ENCODE measurements at places on chromosomes 2 and 18.

GRCh38 chr18:47995654-47996053 lies 65.2 kb upstream of the SMAD2 start:
- DNase-seq = no peak

DNA sequence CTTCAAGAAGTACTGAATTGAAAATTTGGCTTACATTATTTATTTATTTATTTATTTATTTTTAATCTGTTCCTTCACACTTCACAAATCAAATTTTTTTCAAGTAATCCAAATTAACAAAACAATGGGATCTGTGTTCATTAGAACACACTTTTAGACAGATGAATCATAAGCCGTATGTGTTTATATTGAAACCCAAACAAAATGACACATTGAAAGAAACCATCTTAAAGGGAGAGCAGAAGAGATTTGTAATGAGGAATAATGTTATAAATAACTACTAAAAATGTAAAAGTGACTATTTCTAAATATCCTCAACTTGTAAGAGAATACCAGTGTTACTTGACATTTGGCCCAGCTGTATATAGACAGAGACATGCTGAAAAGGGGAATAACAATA lies 991.0 kb upstream of the CHAC2 start:
- no peak for DNase-seq

DNA sequence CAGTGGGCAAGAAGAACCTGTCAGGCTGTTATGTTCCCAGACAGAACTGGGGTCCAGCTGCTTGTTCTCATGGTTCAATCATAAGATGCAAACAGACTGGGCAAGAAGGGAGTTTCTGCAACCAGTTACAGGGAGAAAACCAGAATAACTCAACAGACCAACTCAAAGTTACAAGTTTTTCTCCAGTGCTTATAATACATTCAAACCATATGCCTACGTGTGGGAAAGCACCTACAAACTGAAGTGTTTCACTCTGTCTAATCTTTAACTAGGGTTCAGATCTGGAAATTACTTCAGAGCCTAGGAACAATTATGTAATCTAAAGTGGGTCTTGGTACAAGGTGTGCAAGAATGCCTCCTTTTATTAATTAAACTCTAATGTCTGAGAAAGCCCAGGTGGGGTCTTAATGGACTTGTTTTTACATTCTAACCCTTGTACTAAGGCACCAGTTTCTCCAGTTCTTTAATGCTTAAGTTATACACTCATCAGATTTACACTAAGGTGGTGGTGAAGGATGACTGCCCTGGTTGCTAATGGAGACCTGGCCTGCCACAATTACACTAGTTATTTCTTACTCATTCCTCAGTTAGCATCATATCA lies 951.9 kb downstream of the TSN start:
- DNase-seq = no peak

GRCh38 chr2:201633661-201634249 lies 9.5 kb downstream of the TMEM237 start:
- DNase-seq = no peak

DNA sequence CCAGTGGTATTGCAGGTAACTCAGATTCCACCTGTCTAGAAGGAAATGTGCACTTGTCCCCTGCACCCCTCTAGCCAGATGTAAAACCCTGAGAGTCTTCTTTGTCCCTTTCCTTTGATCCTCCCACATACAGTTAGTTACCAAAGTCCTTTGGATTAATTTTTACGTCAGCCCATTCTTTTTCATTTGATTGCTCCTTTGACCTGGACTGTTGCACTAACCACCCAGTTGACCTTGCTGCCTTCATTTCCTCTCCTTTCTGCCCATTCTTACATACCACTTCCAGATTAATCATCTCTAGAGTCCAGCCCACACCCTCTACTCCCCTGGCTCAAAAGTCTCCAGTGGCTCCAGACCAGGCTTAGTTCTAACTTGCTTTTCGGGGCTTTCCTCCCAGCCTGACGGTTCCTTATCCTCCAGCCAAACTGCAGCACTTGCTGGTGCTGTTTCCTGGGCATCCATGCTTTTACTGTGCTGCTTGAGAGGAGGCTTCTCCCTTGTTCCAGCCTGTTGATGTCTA lies 99.3 kb downstream of the SPTBN1 start:
- DNase-seq = no peak

- DNase-seq = no peak
Measured at GRCh38 chr2:149629026-149629425, 41.5 kb upstream of the MMADHC start.

DNA sequence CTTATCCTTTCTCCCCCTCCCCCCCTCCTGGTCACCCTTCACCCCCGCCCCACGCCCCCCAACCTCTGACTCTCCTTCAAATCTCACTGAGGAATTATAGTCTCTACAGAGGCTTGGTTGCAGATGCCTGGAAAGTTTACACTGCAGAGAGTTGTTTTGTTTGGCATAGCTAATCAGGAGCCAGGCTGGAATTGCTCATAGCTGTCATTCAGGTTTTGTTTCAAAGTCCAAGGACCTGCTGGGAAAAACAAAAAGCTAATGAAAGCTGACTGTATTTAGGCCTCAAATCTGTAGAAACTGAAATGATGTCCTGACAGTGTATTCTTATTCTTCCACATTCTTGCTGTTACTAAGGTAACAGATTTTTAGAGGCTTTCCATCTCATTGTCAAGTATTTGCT lies 22.6 kb downstream of the GREB1L start:
- DNase-seq = no peak
